ENCODE measurements at places on chromosomes 13 and 19. TPM values are rescaled to one million over a fixed set of nuclear protein-coding genes. Genes with fewer than 3 reads are reported as not detected.
A peak's percentile ranks its signal among the peaks of the same experiment; 100 is the strongest.

Gene ZFR2
- not detected for total RNA-seq

Gene CD70
- total RNA-seq, result 8.1 TPM

Gene RGCC
- not detected for total RNA-seq

Gene LYPD5
- not detected for total RNA-seq

Gene IGFL1
- total RNA-seq, result 2.9 TPM

Gene TSHZ3
- total RNA-seq, result 15.3 TPM

Gene PPAN
- 31.0 TPM for total RNA-seq

Gene CEACAM8
- total RNA-seq, result not detected

- no peak for DNase-seq
- no peaks in the 10 kb centered on the region for H3K4me1 ChIP-seq
- no peaks in the 10 kb centered on the region for H3K27me3 ChIP-seq
- H3K27ac ChIP-seq, result no peak overlapping the region
Observed at GRCh38 chr19:29323021-29323430, 110.1 kb upstream of the UQCRFS1 start.

DNA sequence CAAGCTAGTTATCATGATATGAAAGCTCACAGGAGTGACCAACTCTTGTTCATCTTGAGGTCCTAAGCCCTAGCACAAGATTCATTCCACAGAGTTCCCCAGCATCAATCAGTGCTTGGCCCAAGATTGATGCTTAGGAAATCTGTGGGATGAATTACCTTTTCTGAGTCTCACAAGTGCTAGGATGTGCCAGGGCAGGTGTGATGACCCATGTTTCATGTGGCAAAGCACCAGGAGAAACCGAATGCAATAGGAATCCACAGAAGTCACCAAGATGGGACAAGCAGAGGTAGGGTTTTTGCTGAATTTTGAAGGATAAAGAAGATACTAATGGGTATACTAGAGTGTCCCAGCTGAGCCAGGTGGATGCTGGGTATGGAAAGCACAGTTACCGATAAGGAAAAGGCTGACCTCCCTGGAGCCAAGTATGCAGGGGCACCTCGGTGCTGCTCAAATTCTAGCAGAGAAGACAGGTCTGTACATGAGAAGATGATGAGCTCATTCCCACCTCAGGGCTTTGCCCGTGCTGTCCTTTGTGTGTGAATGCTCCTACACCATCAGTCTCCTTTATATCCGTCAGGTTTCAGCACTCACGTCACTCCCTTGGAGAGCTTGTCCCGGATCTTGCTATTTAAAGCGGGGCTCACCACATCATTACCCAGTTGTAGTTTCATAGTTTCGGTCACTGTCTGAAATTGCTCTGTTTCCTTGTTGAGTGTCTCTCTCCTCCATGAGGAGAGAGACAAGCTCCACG, 168.9 kb upstream of the TSC22D1 start:
- H3K36me3 ChIP-seq, result no peaks in the 10 kb centered on the region
- H3K4me3 ChIP-seq, result no peak overlapping the region
- DNase-seq, result no peak

GRCh38 chr13:91347996-91348905, 764 bp downstream of the MIR17HG start:
- DNase-seq, result peak; percentile 72
- peaks cover 46% of the 10 kb centered on the region for H3K4me1 ChIP-seq
- no peak overlapping the region for H3K27ac ChIP-seq
- H3K27me3 ChIP-seq, result peaks cover 7% of the 10 kb centered on the region
- H3K4me3 ChIP-seq, result peak overlapping the region; percentile 44

- no peaks in the 10 kb centered on the region for H3K27me3 ChIP-seq
- H3K27ac ChIP-seq, result no peak overlapping the region
- DNase-seq, result no peak
- H3K4me1 ChIP-seq, result peaks cover 25% of the 10 kb centered on the region
Observed at GRCh38 chr13:91361755-91362271, 14.3 kb downstream of the MIR17HG start.

GRCh38 chr19:49421039-49421877, 2.0 kb downstream of the PTH2 start:
- H3K36me3 ChIP-seq, result peaks cover 7% of the 10 kb centered on the region
- H3K4me3 ChIP-seq, result peak overlapping the region; percentile 38
- DNase-seq, result no peak
- peaks cover 78% of the 10 kb centered on the region for H3K27me3 ChIP-seq
- no peak overlapping the region for H3K27ac ChIP-seq
- H3K4me1 ChIP-seq, result peaks cover 20% of the 10 kb centered on the region

GRCh38 chr13:58960888-58961287, 1202.8 kb downstream of the DIAPH3 start:
- H3K36me3 ChIP-seq, result no peaks in the 10 kb centered on the region
- no peak for DNase-seq

DNA sequence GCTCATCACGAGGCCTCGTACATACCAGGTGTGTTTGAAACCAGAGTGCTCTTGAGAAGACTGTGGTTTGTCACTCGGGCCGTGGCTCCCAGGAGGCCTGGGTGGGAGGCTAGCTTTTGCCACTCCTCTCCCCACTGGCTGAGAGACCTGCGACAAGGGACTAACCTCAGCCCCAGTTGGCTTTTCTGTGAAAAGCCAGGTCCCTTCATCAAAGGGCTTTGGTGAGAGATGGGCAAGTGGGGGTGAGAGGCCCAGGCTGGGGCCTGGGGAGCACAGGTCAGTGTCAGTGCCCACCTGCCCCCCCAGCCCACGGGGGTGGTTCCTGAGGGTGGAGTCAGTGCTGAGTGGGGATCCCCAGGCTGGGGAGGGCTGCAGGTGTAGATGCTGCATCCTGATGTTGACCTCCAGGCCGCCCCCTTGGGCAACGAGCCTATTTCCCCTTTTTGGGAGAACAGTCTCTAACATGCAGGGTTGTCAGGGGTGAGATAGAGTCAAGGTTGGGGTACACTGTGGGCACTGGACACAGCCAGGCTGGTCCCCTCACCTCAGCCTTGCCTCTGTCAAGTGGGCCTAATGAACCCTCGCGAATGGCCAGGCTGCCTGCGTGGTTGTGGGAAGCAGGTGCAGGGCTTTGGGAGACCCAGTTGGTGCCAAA, 661 bp downstream of the KCNJ14 start:
- H3K27ac ChIP-seq, result no peak overlapping the region
- H3K36me3 ChIP-seq, result peaks cover 14% of the 10 kb centered on the region
- H3K4me3 ChIP-seq, result no peak overlapping the region
- no peaks in the 10 kb centered on the region for H3K4me1 ChIP-seq
- H3K27me3 ChIP-seq, result no peaks in the 10 kb centered on the region

GRCh38 chr13:84997858-84998257, 801.4 kb downstream of the SLITRK6 start:
- DNase-seq, result no peak
- peaks cover 29% of the 10 kb centered on the region for H3K4me1 ChIP-seq
- H3K27ac ChIP-seq, result no peak overlapping the region
- H3K36me3 ChIP-seq, result no peaks in the 10 kb centered on the region

GRCh38 chr13:41696163-41697003, 239.0 kb downstream of the RGCC start:
- H3K4me3 ChIP-seq, result no peak overlapping the region
- no peaks in the 10 kb centered on the region for H3K27me3 ChIP-seq
- peaks cover 43% of the 10 kb centered on the region for H3K4me1 ChIP-seq
- no peak for DNase-seq
- H3K36me3 ChIP-seq, result peaks cover 4% of the 10 kb centered on the region

- H3K27me3 ChIP-seq, result no peaks in the 10 kb centered on the region
- peak overlapping the region; percentile 25 for H3K4me3 ChIP-seq
- H3K36me3 ChIP-seq, result peaks cover 15% of the 10 kb centered on the region
- no peak for DNase-seq
- peak overlapping the region; percentile 2 for H3K27ac ChIP-seq
Observed at GRCh38 chr19:48615231-48616040, 560 bp upstream of the FAM83E start.

DNA sequence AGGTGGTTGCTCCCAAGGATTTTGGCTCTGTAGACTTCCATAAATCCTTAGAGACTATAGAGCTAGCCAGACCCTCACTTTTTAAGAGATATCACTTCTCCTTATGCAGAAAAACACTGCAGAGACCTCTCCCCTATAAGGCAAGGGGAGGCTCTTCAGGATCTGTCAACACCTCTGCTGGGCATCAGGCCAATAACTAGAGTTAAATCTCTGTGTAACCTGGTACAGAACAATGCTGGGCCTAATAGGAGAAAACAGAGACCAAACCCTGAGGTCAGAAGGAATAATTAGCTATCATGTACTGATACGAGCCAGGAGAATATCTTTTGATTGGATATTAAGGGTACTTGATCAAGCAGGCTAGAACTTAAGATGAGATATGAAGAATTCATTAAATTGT, 358.5 kb downstream of the TBC1D4 start:
- H3K27me3 ChIP-seq, result no peaks in the 10 kb centered on the region
- no peak overlapping the region for H3K4me3 ChIP-seq
- no peaks in the 10 kb centered on the region for H3K36me3 ChIP-seq
- no peak for DNase-seq
- H3K4me1 ChIP-seq, result no peaks in the 10 kb centered on the region
- no peak overlapping the region for H3K27ac ChIP-seq

- H3K4me1 ChIP-seq, result peaks cover 5% of the 10 kb centered on the region
- no peak overlapping the region for H3K4me3 ChIP-seq
- H3K27me3 ChIP-seq, result no peaks in the 10 kb centered on the region
- DNase-seq, result no peak
- H3K27ac ChIP-seq, result no peak overlapping the region
- no peaks in the 10 kb centered on the region for H3K36me3 ChIP-seq
Observed at GRCh38 chr19:55519451-55520311, 17.3 kb downstream of the SBK2 start.

GRCh38 chr19:13275016-13275722, 125.0 kb downstream of the IER2 start:
- no peak for DNase-seq
- no peak overlapping the region for H3K27ac ChIP-seq
- H3K27me3 ChIP-seq, result no peaks in the 10 kb centered on the region
- peaks cover 10% of the 10 kb centered on the region for H3K4me1 ChIP-seq

DNA sequence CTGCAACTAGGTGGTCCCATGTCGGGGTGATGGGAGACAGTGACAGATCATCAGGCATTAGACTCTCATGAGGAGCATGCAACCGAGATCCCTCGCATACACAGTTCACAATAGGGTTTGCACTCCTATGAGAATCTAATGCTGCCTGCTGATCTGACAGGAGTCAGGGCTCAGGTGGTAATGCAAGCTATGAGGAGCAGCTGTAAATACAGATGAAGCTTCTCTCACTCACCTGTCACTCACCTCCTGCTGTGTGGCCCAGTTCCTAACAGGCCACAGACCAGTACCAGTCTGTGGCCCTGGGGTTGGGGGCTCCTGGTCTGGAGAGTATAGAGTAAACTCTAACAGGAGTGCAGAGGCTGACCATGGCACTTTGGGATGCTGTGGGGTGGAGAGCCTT, 209.2 kb downstream of the DLEU7 start:
- no peak overlapping the region for H3K4me3 ChIP-seq
- H3K27ac ChIP-seq, result no peak overlapping the region
- DNase-seq, result no peak
- H3K27me3 ChIP-seq, result no peaks in the 10 kb centered on the region
- no peaks in the 10 kb centered on the region for H3K36me3 ChIP-seq
- H3K4me1 ChIP-seq, result peaks cover 7% of the 10 kb centered on the region

Measured in chondrocyte (in vitro differentiated cells).